CD4-positive, alpha-beta T cell treated with Interleukin-12 subunit alpha and Interleukin-12 subunit beta, for 1 hour (primary cell): ENCODE measurements at places on chromosomes 13 and 19.
A peak's percentile ranks its signal among the peaks of the same experiment; 100 is the strongest.

DNA sequence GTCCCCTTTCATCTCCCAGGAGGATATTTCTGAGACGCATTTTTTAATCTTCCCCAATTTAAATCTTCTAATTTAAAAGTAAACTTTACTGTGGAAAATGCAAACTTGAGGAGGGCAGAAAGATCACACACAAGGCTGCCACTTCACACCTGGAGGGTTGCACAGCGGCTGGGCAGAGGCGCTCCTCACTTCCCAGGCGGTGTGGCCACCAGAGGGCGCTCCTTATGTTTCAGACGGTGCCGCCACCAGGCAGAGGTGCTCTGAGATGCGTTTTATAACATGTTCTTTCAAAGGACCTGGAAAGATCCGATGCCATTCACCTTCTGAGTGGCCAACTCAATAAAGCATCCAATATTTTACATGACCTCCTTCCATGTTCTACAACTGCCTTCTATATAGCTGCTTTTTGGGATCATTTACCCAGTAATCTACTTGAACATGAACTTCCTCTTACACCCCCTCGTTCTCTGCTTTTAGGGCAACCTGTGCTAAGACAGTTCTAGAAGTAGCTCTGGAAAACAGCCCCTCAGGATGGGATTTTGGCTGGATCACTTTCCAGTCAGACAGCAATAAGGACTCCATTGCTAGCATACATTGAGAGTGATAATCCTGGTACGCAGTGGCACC, 14.8 kb upstream of the MTUS2 start:
- no peak for DNase-seq

- DNase-seq: no peak
These were observed 2.6 kb downstream of the AP1M1 start for GRCh38 chr19:16200038-16201010.

GRCh38 chr13:66809485-66809884, 420.7 kb downstream of the PCDH9 start:
- no peak for DNase-seq

GRCh38 chr13:77846173-77846572, 72.5 kb downstream of the EDNRB start:
- DNase-seq: no peak

GRCh38 chr13:103188713-103189326, 122.6 kb upstream of the SLC10A2 start:
- DNase-seq: no peak

- DNase-seq: no peak
These were observed 194.8 kb upstream of the TSC22D1 start for GRCh38 chr13:44770951-44771350.

- DNase-seq: no peak
These were observed 112.2 kb upstream of the ZNF91 start for GRCh38 chr19:23507446-23507845.

- peak; percentile 65 for DNase-seq
These were observed 49.0 kb upstream of the ZNF780A start for GRCh38 chr19:40139533-40140287.

GRCh38 chr19:30135093-30135757, 193.2 kb downstream of the URI1 start:
- DNase-seq: no peak

DNA sequence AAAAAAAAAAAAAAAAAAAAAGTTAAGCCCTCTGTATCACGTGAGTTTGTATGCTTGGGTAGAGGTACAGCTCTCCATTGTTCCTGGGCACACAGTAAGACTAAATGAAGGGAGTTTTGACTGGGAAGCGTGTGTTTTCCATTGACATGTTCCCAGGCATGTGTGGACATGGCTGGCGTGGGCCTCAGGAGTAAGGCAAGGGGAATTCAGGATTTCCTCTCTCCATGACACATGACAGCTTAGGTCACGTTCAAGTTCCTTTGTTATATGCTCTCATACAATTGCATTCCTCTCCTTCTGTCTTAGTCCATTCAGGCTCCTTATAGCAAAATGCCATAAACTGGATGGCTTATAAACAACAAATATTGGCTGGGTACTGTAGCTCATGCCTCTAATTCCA, 17.1 kb upstream of the MAP3K10 start:
- no peak for DNase-seq

GRCh38 chr19:30227661-30228112, 144.5 kb upstream of the ZNF536 start:
- DNase-seq: peak; percentile 10

DNA sequence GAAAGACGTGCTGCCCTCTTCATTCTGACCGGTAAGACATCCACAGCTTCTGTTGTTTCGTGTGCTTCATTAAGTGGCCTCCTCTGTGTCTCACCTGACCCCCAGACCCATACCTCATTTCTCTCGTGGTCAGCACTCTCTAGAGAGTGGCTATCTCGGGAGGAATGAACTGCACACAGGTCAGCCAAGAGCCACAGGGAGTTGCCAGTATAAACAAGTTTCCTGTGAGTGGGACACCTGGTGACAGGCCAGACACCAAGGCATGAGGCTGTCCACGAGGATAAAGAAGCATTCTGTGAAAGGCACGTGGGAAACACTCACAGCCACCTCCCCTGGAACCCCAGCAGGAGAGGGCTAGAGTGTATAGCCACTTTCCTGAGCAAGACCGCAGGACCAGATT, 115.8 kb downstream of the NUFIP1 start:
- DNase-seq: no peak

- no peak for DNase-seq
These were observed 7.0 kb downstream of the PRODH2 start for GRCh38 chr19:35805526-35806102.

- peak; percentile 23 for DNase-seq
These were observed 14.2 kb downstream of the FBXO46 start for GRCh38 chr19:45716359-45717130.

DNA sequence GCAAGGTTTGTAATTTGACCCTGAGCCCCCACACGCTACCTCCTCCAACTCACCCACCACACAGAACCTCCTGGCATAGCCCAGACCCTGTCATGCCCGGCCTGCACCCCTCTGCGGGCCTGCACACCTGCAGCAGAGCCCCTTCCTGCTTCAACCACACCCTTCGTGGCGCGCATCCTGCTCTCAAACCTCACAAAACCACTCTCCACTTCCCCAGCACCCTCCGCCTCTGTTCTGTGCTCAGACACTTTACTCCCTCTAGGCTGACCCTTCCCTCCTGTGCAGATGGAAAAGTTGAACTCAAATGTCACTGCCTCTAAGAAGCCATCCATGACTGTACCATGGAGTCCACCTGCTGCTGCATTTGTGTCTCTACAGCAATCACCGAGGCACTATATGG, 28.5 kb downstream of the FAAP24 start:
- peak; percentile 11 for DNase-seq

- DNase-seq: no peak
These were observed 13.6 kb upstream of the PEPD start for GRCh38 chr19:33535226-33535625.

DNA sequence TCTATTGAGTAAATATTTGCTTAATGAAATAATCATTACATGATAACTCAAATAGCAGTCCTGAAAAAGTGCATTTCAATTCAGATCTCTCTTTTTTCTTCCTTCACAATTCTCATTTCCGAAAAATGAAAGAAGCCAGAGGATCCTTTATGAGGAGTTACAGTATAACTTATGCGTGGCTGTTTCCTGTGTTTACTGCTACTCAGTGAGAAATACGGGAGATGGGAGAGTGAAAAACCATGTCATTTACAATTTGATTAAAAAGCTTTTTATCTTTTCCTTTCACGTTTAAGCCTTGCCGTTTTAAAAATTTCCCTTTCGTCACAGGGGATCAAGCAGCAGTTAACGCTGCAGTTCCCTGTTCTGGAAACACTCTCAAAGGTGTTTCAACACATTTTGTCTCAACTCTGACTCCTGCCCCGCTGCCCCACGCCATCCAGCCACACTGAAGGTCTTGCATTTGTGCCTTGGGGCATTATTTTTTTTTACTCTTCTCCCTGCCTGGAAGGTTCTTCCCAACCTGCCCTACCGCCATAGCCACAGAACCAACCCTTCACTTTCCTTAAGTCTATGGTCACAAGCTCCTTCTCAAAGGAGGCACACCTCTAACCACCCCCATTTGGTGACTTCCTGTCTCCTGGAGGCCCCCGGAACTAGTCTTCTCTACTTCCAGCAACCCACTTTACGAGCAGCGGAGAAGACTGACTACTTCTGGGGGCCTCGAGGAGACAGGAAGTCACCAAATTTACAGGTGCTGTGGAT, 17.0 kb downstream of the KL start:
- peak; percentile 32 for DNase-seq

GRCh38 chr19:55070466-55071128, 5.1 kb upstream of the EPS8L1 start:
- no peak for DNase-seq

DNA sequence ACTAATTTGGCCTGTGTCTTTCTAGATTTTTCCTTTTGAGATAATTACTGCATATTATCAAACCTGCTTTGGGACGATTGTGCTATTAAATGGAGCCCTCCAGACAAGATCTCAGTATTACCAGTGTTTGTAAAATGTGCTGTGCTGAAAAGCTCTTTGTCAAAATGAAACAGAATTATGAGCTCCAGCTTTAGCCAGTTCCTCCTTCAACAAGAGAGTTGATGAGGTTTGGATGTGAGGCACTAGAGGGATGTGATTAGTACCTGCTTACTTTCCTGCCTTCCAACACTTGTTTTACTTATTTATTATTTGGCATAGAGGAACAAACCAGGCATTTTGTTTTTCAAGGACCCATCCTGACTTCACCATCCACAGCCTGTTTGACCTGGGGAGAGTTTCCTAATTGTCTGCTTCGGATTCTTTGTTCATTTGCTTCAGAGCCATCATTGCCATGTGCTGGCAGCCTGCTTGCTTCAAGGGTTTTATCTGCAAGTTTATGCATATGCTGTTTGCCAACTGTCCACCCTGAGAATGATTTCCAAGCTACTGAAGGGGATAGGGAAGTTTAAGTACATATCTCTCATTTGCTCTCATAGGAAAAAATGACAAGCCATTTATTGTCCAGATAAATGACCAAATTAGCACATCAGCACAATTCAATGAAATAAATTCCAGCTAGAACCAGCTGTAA, 32.9 kb upstream of the CPB2 start:
- DNase-seq: no peak

GRCh38 chr19:11088506-11089253, 583 bp upstream of the LDLR start:
- no peak for DNase-seq

DNA sequence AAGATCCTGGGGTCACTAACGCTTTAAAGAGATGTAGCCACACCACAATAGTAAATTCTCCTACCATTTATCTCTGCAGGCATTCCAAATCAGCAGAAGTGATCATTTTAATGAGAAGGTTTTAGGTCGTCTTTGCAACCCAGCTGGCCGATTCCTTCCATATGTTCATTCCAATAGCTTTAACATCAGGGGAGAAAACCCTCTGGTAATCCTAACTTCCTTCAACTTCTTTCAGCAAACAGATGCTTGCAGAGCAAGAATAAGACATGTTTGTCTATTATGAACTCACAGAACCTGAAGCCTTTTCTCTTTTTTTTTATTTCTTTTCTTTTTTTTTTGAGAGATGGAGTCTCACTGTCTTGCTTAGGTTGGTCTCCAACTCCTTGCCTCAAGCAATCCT, 498.6 kb upstream of the SLITRK1 start:
- no peak for DNase-seq

DNA sequence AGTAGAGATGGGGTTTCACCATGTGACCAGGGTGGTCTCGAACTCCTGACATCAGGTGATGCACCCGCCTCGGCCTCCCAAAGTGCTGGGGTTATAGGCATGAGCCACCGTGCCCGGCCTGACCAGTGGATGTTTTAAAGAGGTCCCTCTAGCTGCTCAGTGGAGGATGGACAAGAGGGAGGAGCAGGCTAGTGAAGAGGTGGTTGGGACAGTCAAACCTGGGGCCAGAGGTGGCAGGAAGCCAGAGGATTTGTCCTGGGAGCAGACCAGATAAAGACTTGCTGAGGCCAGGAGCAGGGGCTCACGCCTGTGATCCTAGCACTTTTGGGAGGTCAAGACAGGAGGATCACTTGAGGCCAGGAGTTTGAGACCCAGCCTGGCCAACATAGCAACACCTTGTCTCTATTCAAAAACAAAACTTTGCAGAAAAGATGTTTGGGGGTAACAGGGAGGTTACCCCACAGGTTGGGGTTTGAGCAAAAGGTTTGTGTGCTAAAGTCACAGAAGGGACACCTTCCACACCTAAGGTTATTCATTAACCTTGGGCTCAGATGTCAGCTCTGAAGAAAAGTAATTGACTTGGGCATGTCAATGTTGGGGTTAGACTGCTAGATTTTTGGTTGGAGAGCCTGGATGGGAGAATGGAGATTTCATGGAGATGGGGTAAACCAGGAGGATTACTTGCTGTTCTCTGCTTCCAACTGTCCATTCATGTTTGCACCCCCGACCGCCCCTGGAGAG, 9.0 kb downstream of the BCAM start:
- no peak for DNase-seq

DNA sequence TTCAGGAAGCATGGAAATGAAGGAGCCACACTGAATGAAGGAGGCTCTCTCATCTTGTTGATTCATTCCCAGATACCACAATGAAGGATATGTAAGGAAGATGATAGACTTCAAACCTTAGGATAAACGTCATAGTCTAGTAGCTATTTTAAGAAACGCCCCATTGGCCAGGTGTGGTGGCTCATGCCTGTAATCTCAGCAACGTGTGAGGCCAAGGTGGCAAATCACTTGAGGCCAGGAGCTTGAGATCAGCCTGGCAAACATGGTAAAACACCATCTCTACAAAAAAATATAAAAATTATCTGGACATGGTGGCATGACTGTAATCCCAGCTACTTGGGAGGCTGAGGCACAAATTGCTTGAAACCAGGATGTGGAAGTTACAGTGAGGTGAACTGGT, 17.1 kb upstream of the ZNF841 start:
- DNase-seq: no peak

- peak; percentile 2 for DNase-seq
These were observed 480.2 kb upstream of the MIR17HG start for GRCh38 chr13:90867336-90867683.

DNA sequence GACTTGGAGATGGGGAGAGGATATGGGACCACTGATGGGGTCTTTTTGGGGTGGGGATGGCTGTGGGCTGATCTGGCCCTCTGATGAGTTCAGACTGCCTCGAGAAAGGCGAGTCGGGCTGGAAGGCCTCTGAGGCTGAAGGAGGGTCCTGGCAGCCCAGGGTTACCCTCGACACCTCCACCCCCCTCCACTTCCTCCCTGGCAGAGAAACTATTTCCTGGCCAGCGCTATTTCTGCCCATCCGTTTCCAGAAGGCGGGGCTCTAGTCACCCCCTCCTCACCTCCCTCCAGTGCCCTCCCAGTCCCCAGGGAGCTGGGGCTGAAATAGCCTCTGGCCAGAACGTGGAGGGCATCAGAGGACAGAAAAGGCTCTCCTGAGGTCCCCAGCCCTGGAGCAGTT, 9.7 kb downstream of the EXOC3L2 start:
- DNase-seq: no peak

- DNase-seq: no peak
These were observed 179.1 kb downstream of the DCT start for GRCh38 chr13:94300401-94300800.

GRCh38 chr19:35901854-35902661, at the start of gene HCST:
Gene HCST (plus strand): TSS chr19:35902529. CDS start chr19:35902594, 65 bp downstream.
- peak; percentile 61 for DNase-seq

- no peak for DNase-seq
These were observed 1289.2 kb upstream of the PCDH20 start for GRCh38 chr13:62704875-62705274.
